ENCODE measurements at places on chromosomes 7 and 10.

GRCh38 chr7:235576-236395 is 43.4 kb downstream of the FAM20C start:
- DNase-seq, result no peak

- DNase-seq, result peak; percentile 58
These were observed 45.0 kb downstream of the ZCCHC24 start for GRCh38 chr10:79400146-79401004.

- no peak for DNase-seq
These were observed 45.5 kb downstream of the INSIG1 start for GRCh38 chr7:155343150-155343549.

GRCh38 chr7:121195874-121196273 is 132.9 kb upstream of the WNT16 start:
- no peak for DNase-seq

GRCh38 chr7:81007051-81007450 is 88.2 kb upstream of the SEMA3C start:
- peak; percentile 11 for DNase-seq

- DNase-seq, result peak; percentile 2
These were observed 47.3 kb upstream of the BHLHA15 start for GRCh38 chr7:98163704-98164494.

DNA sequence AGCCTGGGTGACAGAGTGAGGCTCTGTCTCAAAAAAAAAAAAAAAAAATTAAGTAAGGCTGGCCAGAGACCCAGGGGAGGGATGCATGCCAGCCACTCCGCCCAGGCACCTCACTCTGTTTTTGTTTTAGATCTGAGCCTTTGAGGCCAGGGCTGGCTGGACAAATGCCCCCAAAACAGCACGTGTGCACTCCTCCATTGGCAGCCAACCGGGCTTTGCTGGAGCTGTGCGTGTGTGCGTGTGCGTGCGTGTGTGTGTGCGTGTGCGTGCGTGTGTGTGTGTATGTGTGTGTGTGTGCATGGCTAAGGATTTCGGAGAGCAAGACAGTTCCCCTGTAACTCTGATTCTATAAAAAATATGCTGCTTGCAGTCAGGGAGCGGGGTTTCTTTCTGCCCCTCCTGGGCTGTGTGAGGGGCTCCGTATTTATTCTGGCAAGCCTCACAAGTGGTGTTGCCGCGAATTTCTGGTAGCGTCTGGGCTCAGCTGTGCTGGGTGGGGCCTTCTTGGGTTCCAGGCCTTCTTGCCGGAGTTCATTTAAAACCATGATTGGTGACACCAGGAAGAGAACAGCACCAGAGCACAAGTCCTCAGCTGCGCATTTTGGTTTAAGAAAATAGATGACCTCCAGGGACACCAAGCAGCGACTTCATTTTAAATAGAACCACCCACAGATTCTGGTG is 28.1 kb upstream of the UNCX start:
- DNase-seq, result peak; percentile 33

GRCh38 chr7:97307521-97308108 is 190.1 kb downstream of the SDHAF3 start:
- DNase-seq, result no peak

GRCh38 chr10:851901-852300 is 79.6 kb downstream of the LARP4B start:
- no peak for DNase-seq

DNA sequence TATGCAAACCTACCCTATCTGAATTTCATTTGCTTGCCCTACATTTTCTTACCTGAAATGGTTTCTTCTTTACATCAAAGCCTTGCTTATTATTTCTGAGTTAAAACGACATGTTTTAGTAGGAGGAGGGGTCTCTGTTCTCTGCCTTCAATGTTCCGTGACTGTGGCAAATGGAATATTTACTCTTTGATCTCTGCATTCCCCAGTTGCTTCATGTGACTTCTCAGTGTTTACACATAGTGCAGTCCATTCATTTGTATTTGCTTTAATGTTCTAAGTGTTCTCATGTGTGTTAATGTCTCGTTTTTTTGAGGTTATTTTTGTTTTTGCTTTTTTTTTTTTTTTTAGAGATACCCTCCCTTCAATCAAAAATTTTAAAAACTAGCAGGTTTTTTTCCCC is 75.8 kb downstream of the GNAI1 start:
- DNase-seq, result no peak

- DNase-seq, result peak; percentile 28
These were observed 65.6 kb downstream of the CTBP2 start for GRCh38 chr10:125094806-125095205.

DNA sequence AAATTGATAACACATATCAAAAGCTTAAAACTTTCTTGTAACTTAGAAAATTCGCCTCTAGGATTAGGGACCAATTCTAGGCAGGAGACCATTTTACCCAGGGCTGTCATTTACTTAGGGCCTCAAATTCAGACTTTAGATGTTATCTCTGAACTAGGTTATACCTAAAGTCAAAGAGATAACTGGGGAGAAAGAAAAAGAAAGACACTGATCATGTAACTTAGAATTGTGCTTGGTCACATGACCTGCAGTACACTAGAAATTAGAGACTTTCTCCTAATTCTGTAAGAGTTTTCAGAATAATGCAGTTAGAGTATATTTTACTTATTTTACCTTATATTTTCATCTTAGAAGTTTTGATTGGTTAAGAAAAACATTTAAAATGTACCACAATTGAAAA is 16.7 kb downstream of the ASB4 start:
- no peak for DNase-seq

- peak; percentile 94 for DNase-seq
These were observed 50.6 kb downstream of the PRTFDC1 start for GRCh38 chr10:24901686-24902399.

DNA sequence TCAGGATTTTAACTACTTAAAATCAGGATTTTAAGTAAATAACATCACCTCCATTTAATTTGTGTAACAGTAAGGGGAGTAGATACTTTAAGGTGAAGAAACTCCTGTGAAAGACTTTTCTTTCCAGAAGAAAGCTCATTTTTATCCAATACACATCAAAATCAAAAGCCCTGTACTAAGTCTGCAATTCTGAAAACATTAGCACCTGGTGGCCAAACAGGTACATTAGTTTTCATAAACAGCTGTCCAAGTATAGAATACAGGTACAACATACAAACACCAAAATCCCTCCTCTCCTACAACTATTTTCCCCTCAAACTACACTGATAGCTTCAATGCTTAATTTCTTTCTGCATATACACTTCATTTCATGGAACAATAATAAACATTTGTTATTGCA is 22.9 kb downstream of the FAM3C start:
- DNase-seq, result no peak

GRCh38 chr7:100887516-100888290 is 1.8 kb downstream of the UFSP1 start:
- DNase-seq, result no peak

GRCh38 chr7:139675127-139676125 is 102.4 kb downstream of the HIPK2 start:
- peak; percentile 55 for DNase-seq

DNA sequence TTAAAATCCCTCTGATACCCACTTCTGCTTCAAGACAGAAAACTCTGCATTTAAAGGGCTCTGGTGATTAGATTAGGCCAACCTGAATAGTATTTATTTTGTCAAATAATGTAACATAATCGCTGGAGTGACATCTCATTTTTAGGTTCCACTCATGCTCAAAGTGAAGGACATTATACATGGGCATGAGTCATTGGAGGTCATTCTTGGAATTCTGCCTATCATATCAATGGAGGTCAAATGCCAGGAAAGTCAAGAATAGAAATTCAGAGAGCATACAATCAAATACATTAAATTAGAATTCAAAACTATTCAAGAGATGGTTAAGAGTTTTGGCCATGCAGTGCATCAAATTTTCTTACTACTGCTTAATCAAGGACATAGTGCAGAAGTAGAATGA is 50.8 kb upstream of the PRSS1 start:
- no peak for DNase-seq

DNA sequence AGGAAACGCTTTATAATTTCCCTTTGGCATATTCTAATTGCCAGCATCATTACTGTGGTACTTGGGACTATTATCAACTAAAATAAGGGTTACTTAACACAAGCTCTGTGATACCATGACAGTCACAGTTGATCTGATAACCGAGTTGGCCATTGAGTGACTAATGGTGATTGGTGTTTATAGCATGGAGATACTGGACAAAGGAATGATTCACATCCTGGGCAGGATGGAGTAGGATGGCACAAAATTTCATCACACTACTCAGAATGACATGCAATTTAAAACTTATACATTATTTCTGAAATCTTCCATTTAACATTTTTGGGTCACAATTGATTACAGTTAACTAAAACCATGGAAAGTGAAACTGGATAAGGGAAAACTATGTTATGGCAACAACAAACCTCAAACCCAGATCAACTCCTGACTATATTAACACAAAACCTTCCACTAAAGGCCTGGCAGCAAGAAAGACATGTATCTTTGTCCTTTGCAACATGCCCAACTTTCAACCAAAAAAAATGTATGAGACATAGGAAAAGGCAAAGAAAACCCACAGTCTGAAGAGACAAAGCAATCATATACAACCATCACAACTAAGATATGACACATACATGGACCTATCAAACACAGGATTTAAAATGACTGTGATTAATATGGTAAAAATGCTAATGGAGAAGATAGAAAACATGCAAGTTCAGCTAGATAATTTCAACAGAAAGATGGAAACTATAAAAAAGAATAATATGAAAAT is 208.5 kb upstream of the NRP1 start:
- DNase-seq, result peak; percentile 56

DNA sequence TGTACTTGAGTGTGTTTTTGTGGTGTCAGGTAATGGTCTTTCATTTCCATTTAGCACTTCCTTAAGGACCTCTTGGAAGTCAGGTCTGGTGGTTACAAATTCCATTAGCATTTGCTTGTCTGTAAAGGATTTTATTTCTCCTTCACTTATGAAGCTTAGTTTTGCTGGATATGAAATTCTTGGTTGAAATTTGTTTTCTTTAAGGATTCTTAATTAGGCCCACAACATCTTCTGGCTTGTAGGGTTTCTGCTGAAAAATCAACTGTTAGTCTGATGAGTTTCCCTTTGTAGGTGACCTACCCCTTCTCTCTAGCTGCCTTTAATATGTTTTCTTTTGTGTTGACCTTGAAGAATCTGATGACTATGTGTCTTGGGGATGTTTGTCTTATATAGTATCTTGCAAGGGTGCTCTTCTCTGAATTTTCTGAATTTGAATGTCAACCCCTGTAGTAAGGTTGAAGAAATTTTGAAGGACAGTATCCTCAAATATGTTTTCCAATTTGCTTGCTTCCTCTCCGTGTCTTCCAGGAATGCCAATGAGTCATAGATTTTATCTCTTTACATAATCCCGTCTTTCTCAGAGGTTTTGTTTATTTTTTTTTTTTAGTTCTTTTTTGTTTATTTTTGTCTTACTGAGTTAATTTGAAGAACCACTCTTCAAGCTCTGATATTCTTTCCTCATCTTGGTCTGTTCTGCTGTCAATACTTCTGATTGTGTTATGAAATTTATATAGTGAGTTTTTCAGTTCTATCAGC is 70.2 kb downstream of the SLC39A12 start:
- DNase-seq, result no peak
